Ammon's horn (tissue), 1 donor: ENCODE measurements at places on chromosomes 13 and 19.
A peak's percentile ranks its signal among the peaks of the same experiment; 100 is the strongest.

DNA sequence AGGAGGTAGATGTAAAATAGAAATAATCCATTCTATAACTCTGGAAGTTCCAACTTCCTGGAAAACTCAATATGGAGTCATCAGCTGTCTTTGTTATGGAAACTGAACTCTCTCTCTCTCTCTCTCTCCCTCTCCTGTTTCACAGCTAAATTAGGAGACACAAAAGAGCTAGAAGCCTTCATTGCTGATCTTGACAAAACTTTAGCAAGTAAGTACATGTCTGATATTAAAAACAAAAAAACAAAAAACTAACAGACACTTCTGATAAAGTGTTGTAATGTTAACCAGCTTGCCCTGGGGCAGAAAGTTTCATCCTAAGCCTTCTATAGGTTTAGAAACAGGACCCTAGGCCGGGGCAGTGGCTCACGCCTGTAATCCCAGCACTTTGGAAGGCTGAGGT is 11.3 kb downstream of the RGCC start:
- no peak for DNase-seq

- DNase-seq: peak; percentile 34
These were observed 1246.5 kb downstream of the UQCRFS1 start for GRCh38 chr19:27966390-27966816.

DNA sequence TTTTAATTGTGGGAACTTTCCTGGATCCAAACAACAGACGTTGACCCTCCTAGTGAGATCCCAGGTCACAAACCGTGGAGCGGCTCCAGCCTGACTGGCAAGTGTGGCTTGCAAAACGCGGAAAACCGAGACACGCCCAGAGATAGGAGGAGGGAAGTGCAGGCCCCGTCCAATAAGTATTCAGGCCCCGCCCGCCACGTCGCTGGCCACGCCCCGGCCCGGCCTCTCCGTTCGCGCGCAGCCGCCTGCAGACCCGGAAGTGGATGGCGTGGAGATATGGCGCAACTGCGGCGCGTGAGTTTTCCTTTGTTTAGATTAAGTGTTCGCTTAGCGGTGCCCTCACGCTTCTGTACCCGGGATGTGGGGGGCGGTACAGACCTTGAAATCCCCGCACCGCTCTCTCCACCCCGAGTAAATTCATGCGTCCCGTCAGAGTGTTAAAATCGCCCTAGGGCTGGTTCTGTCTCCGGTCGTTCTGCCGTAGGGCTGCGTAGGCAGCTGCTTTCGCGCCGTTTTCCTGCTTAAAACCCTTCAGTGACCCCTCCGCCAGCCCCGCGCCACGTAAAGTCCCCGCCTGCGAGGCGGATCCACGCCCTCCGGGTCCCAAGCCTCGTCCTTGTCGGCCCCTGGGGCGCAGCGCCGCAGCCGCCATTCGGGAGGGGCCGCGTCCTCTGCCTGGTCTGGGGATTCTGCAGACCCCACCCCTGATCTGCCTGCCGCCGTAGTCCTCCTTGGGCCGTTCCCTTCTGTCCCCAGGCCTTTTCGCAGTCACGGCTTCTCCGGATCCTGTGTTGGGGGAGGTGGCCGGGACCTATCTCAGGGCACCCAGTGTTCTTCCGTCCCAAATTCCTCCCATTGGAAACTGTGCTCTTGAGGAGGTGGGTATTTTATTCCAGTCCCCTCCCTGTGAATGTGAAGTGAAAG is at the start of gene ZNF766:
Gene ZNF766, plus strand, starts transcription at position 250 of the 924 bp plus-strand sequence. Its CDS starts 27 bp downstream, at position 277.
- DNase-seq: peak; percentile 98

DNA sequence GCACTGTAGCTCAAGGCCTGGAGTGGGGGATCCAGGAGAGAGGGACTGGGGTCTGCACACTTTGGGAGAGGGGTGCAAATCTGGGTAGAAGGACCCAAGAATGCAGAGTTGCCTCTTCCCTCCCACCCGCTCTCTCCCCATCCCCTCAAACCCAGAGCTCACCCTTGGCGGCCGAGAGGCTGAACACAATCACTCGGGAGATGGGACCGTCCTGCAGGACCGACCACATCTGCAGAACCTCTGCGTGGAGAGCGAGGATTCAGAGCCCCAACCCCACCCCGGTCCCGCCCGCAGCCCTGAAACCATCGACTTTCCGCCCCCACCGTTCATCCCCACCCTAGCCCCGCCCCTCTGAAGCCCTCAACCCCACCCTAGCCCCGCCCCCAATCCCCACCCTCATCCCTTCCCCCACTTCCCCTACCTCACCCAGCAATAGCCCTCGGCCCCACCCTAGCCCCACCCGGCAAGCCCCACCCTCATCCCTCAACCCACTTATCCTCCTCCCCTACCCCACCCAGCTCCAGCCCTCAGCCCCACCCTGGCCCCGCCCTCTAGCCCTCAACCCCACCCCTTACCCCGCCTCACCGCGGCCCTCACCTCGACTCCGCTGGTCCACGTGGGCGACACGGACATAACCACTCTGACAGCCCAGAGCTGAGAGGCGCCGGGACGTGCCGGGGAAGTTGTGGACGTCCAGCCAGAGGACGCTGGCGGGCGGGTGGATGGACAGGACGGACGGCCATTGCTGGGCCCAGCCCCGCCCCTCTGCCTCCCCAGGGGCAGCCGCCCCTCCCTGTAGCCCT is 4.1 kb downstream of the KPTN start:
- no peak for DNase-seq

- no peak for DNase-seq
These were observed 2.0 kb upstream of the KCNN4 start for GRCh38 chr19:43782689-43783231.

- no peak for DNase-seq
These were observed 730 bp downstream of the SYMPK start for GRCh38 chr19:45862271-45862563.

GRCh38 chr19:10070730-10071446 is 15.2 kb upstream of the SHFL start:
- DNase-seq: no peak

- DNase-seq: peak; percentile 98
These were observed at the start of gene HSPH1 for GRCh38 chr13:31161557-31162150. Gene HSPH1, minus strand, starts transcription at chr13:31161904. Its CDS starts 322 bp downstream, at chr13:31161582.

DNA sequence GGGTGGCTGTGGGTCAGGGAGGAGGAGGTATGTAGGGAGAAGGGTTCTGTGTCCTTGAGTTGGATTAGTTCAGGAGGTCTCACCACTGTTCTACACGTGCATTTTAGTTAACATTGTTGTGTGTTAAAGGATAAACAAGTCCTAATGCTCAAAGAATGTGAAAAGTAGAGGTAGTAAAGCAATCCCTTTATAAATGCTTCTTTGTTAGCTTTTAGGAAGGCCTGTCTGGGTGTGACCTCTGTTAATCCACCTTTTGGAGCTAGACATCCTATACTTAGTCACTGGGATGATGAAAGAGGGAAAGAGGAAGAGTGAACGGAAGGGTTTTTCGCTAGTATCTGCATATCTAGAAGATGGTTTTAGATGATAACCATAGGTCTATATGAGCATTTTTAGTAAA is 42.2 kb upstream of the FLT1 start:
- no peak for DNase-seq

DNA sequence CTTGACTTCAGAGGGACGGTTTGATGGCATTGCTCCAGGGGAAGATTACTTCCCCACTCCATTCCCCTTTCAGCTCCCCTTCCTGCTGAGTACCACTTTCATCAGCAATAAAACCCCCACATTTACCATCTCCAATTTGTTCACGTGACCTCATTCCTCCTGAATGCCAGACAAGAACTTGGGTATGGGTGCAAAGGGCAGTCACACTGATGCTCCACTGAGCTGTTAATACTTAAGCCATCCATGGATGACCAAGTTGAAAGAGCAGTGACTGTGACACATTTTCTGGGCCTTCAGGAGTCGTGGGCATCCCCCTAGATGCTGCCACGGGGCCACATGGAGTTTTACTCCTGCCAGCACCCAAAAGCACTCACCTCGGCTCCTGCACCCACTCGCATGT is 93.1 kb downstream of the STOML3 start:
- DNase-seq: no peak

DNA sequence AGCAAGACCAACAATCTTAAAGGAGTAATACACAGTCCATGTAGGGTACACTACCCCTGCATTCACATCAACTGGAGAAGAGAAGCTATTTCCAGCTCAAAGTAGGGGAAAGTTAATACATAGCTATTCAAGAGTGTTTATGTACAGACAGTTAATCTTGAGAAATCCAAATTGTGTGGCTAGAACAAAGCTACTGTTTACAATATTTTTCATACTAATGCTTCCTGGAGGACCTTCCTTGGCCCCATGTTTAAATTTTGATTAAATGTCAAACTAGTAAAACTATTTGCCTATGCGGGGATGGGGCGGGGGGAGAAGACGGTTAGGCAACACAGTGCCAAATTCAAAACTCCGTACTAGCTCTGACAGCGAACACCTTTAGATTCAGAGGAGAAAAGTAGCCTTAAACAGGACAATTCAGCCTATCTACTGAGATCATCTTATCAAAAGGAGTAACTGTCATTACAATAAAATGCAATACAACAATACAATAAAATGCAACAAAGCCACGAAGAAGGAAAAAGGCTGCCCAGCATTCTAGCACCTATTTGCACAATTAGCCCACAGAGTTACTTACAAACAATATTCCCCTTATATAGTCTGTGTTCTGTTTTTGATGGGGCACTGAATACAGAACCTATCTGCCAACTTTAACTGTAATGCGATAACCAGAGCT is 29.1 kb downstream of the BRD4 start:
- DNase-seq: no peak

GRCh38 chr19:49861107-49861506 is 6.3 kb downstream of the PNKP start:
- DNase-seq: no peak
